Activated CD4-positive, alpha-beta T cell treated with anti-CD3 and anti-CD28 coated beads for 24 hours (primary cell): ENCODE measurements at places on chromosomes 7 and 10.
A peak's percentile ranks its signal among the peaks of the same experiment; 100 is the strongest.

- no peak for DNase-seq
Observed at GRCh38 chr10:124511205-124512039, 49.8 kb downstream of the LHPP start.

DNA sequence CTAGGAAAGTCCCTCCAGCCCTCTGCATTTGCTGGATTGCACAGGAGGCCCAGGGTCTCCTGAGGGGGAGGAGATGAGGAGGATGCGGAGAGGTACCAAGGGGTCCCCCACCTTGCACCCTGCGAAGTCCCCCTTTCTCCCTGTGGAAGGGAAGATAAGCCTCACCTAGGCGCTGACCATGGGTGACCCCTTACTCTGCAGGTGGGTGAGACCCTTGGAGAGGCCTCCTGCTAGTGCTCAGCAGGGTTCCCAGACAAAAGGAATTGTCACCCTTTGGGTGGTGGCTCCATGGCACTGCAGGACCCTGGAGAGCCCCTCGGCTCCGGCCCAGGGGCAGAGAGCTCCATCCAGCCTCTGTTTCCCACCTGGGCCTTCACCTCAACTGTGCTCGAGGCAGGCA, 107.0 kb upstream of the RET start:
- DNase-seq: no peak

GRCh38 chr10:71696628-71697326, 22.8 kb downstream of the C10orf105 start:
- DNase-seq: peak; percentile 62

- DNase-seq: no peak
Observed at GRCh38 chr7:109879287-109879828, 1211.6 kb upstream of the LRRN3 start.
